ENCODE measurements at places on chromosomes 7 and 10.

GRCh38 chr10:17781856-17782255 lies 27.3 kb upstream of the MRC1 start:
- no peak for DNase-seq

GRCh38 chr7:155610633-155611193 lies 33.7 kb upstream of the RBM33 start:
- DNase-seq, result no peak

- no peak for DNase-seq
Measured at GRCh38 chr10:53786236-53786900, 1013.8 kb upstream of the MBL2 start.

DNA sequence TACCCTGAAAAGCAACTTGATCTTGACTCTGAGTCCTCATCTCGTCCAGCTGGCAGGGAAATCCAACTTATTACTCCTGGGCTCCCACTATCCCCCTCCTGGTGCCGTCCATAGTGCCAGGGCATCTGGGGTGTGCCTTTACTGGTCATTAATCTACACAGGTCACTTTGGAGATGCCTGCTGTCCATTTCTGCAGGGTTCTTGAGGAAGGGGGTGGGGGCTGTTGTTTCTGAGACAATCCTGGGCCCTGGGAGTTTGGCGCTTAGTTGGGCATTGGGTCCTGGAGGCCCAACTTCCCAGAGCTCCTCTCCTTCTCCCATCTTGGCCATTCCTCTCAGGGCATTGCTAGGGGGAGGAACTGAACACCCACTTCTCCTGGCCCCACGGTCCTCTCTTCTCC lies 6.0 kb upstream of the TACR2 start:
- no peak for DNase-seq

DNA sequence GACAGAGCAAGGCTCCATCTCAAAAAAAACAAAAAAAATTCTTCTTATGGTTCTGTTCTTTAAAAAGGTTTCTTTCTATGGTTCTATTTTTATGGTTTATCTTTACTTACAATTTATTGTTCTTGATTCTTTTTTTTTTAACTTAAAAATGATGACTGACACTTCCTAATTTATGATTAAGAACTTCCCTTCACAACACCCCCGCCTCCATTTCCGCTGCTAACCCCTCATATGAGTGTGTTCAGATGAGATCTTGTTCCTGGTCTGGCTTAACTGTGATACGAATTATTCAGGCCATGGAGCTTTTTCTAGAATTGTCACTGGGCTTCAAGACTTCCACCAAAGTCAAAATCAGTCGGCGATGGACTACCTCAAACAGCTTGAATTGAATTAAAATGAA lies 33.9 kb downstream of the PTER start:
- DNase-seq, result no peak

DNA sequence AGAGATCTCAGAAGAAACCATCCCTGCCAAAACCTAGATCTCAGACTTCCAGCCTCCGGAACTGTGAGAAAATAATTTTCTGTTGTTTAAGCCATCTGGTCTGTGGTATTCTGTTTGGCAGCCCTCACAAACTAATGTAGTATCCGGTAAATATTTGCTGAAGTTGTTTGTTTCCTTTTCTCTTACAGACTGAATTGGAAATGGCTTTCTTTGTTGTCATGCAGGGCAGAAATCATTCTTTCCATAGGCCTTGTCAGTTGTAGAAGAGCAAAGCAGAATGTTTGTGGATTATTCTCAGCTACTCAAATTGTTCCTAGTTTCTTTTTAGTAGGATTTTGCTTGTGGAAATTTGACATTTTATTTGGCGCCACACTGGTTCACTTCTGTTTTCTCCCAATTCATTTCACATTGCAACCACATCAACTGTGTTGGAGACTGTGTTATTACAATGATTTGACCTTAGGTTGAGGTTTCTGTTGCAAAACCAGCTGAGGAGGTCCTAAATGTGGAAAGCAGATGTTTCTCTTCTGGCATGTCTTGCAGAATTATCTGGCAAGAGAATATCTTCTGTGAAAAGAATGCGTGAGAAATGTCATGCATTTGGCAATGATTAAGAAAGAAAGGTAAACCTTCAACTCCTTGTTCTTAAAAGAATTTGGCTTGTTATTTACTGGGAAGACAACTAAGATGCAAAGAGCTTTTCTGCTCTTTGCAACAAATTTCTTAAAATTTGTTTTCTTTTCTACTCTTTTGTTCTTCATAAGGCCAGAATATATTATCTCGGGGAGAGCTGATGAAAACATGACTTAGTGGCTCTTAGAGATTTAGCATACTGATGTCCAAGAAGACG lies 25.8 kb downstream of the ACTA2 start:
- no peak for DNase-seq

- no peak for DNase-seq
Measured at GRCh38 chr10:89419548-89419947, 5.2 kb downstream of the IFIT5 start.

- DNase-seq, result no peak
Measured at GRCh38 chr10:16544099-16544498, 22.4 kb upstream of the C1QL3 start.

GRCh38 chr10:103197174-103197573 lies 4.1 kb upstream of the NT5C2 start:
- DNase-seq, result no peak

- no peak for DNase-seq
Measured at GRCh38 chr10:35447693-35448407, 111.5 kb downstream of the CCNY start.

DNA sequence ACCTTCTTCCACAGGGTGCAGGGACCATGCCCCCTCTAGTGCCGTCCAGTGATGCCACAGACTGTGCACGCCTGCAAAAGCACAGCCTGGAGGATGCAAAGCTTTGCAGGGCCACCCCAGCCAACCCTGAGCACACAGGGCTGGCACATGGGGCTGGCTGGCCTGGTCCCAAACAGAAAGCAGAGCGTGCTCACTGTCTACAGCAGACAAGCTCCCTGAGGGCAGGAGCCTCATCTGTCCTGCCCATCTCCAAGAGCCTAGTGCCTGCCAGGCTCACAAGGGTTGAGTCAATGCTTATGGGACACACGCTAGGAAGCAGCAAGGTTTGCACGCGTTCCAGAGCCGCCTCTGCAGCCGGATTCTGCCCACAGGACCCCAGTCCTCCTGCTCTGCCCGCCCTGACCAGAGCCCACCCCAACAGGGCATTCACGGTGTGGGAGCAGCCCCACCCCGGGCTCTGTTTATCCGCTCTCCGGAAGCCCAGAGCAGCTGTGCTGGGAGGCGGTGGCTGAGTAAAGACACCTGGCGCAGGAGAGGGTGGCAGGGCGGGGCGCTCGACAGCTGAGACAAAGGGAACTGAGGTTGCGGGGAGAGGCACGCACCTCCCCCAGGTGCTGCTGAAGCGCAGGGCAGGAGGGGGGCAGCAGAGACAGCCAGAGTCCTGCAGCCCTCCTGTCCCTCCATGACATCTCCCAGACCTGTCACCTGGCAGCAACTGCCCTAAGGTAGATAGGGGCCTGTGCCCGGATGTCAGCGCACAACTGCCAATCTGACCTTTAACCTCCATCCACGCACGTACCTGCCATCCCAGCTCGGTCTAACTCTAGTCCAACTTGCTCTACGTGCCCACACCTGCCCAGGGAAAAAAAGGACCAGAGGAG lies 4.3 kb downstream of the KCNH2 start:
- DNase-seq, result no peak

- no peak for DNase-seq
Measured at GRCh38 chr7:134182078-134182477, 54.9 kb downstream of the LRGUK start.

- no peak for DNase-seq
Measured at GRCh38 chr10:80416479-80417098, 8.2 kb downstream of the PRXL2A start.

Measured in activated CD4-positive, CD25-positive, alpha-beta regulatory T cell treated with anti-CD3 and anti-CD28 coated beads, Interleukin-2, amount 50 U/mL, for 16 hours (primary cell).